ENCODE measurements at places on chromosomes 1 and 21. TPM values are rescaled to one million over a fixed set of nuclear protein-coding genes. Genes with fewer than 3 reads are reported as not detected.

The CCDC190 gene
- 0.28 TPM for total RNA-seq

- no peak for DNase-seq
Observed at GRCh38 chr1:66237042-66237441, 296.9 kb upstream of the SGIP1 start.

The FAM72A gene
- total RNA-seq: 2.2 TPM

DNA sequence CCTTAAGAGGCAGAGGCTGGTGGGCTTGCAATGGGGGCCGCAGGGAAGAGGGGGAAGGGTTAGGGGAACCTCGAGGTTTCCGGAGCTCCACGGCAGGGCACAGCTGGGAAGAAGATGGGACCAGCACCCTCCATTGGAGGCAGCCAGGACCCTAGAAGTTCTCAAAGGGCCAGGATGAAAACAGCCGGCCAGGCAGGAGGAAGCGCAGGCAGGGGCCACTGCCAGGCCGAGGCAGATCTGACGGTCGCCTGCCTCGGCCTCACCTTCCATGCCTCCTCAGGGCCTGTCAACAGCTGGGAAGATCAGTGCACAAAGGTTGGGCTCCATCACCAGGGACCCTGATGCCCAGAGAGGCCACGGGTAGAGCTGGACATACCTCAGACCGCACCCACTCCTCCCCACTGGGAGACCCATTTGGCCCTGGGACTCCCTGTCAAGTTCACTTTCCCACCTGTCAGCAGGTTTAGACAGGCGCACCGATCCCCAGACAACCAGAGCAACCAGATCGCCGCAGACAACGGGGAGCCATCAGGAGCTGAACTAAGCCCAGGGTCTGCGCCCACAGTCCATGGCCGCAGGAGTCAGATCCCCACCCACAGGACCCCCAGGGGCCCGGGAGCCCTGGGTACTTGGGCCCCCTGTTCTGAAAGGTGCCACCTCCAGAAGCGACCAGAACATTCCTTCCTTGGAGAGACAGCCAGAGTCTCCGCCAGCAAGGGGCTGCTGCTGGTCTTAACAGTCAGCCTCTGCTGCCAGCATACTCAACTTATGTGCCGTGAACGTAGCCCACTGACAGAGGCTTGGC lies 2.2 kb downstream of the SLC19A1 start:
- no peak for DNase-seq

- no peak for DNase-seq
Observed at GRCh38 chr1:60596791-60597750, 485.3 kb upstream of the NFIA start.

DNA sequence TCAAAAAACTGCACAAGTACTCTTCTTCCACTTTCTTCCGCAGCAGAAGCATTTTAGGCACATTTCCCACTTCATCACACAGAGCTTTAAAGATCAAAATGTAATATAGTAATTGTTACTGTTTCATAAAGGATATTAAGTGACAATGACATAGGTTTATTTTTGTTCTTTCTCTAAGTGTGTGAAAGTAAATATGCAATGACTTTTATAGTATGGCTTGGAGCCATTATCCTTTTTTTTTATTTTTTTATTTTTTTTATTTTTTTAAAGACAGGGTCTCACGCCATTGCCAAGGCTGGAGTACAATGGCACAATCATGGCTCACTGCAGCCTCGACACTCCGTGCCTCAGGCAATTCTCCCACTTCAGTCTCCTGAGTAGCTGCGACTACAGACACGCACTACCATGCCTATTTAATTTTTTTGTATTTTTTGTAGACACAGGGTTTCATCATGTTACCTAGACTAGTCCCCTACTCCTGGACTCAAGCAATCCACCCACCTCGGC lies 7.0 kb downstream of the TRIM33 start:
- DNase-seq: no peak

DNA sequence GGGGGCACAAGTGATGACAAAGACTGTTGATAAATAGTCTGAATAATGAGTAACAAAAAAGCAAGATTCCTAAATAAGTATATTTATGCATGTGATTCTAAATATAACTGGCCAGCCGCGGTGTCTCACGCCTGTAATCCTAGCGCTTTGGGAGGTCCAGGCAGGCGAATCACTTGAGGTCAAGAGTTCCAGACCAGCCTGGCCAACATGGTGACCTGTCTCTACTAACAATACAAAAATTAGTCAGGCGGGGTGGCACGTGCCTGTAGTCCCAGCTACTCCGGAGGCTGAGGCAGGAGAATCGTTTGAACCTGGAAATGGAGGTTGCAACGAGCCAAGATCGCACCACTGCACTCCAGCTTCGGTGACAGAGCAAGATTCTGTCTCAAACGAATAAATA lies 161.5 kb downstream of the TOMM20 start:
- no peak for DNase-seq

The CD34 gene
- total RNA-seq: not detected

Measured in IMR-90 (cell line).